Sigmoid colon (tissue), 7 donors: ENCODE measurements at places on chromosomes 7 and 10.

DNA sequence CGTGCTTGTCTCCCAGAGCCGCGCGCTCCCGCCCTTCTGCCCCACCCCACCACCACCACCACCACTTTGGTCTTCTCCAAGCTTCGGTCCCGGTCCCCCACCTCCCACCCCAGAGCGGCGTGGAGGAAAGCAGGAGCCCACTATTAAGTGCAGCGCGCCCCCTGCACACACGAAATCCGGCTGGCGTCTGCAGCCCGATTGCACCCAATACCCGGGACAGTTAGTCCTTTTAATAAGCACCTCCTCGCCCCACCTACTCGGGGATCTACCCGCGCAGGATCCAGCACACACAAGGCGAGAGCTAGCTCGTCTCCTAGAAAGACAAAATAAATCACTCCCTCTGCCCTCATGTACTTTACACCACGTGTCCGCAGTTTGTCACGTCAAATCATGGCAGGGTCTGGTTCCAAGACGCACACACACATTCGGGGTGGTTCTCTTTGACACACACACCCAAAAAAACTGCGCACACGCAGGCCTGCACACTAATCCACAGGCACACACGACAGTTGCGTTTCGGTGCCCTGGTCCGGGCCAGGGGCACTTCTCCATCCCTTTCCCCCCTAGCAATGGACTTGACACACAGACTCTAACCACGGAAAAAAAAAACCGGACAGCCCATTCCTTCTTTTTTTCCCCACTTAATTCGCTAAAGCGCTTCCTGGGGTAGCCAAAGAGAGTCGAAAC is 1.6 kb downstream of the SFMBT2 start:
- DNase-seq, result no peak

DNA sequence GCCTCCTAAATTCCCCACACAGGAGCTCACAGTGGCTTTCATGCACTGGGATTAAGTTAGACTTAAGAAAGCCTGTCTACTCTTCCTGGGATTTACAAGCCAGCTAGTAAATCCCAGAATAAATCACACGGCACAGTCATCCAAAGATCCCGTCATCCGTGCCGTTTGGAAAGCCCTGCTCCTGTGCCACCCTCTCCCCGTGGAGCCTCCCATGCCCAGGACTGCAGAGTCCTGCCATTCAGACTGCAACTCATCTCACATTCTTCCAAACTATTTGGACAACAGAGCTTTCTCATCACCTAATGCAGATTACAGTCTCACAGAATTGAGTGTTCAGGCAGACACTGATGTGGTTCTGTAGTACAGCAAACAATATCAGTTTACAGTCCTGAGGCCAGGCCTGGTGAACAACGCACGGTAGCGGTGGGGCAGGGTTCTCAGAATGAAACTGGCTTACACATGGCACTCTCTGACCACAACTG is 166.5 kb downstream of the EGFR start:
- DNase-seq, result no peak

GRCh38 chr10:88196291-88196690 is 332.9 kb downstream of the PTEN start:
- DNase-seq, result no peak

GRCh38 chr7:78176171-78176570 is 377.6 kb downstream of the PHTF2 start:
- no peak for DNase-seq

- DNase-seq, result no peak
Measured at GRCh38 chr10:31508882-31509281, 189.9 kb downstream of the ZEB1 start.

DNA sequence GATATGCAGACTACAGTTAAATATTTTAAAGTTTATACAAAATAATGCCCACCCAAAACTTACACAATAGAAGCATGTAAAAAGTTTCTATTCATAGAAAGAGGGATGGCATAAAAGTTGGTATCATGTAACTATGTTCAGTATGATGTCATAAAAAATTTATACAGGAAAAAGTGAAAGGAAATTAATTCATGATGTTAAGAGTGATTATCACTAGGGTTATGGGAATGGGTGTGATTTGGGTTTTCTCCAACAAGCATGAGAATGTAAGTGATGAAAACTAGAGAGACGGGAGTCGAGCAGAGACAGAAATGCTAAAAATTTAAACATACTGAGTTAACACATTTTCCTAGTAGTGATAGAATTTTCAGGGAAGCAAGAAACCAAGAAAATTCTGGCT is 52.7 kb downstream of the GDI2 start:
- no peak for DNase-seq

GRCh38 chr10:74921744-74922143 is 95.3 kb downstream of the KAT6B start:
- no peak for DNase-seq

GRCh38 chr7:105261689-105262088 is 127.0 kb downstream of the SRPK2 start:
- no peak for DNase-seq

- peak; percentile 61 for DNase-seq
Measured at GRCh38 chr10:110857265-110858171, 14.2 kb upstream of the PDCD4 start.

DNA sequence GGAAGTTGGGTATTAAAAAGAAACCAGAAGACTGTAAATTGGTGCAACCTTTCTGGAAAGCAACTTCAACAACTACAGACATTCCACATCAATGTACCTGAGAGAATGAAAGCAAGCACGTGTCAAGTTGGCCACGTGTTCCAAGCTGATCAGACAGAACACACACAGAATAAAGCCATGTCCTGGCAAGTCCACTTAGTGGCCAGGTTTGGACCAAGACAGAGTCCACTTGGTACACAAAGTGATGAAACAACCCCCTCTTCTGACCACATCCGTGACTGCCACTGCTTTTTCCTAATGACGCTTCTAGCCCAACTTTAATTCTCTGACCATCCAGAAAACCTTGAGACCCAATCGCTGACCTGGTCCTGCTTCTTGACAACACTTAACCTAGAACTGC is 109.4 kb downstream of the ABLIM1 start:
- no peak for DNase-seq

DNA sequence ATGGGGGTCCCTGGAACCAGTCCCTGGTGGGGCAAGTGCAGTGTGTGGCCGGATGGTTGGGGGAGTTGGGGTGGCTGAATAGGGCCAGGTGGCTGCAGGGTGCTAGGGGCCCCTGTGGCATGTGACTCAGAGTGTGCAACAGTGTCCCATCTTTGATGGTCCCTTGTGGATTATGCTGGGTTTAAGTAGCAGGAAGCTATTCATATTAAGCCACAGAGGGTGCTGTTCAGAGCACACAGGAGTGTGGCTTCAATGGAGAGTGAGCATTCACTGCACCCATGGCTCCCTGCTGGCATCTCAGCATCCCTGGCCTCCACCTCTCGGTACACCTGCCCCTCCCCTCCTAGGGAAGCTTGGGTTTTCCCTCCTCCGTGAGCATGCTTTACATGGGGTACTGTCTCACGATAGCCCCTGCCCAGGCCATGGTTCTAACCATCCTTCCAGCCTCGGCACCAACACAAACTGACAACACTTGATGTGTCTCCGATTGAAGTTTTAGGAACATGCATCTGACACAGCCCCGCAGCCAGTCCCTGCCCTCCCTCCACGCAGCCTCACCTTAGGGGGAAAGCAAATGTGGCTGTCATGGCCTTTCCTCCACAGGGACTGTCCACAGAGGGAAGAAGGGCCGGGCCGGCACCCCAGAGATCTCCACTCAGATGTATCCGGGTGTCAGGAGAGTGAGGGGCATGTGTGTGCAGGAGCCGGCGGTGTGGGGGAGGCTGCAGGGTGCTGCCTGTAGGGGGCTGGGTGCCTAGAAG is 30.4 kb upstream of the PPIF start:
- no peak for DNase-seq

DNA sequence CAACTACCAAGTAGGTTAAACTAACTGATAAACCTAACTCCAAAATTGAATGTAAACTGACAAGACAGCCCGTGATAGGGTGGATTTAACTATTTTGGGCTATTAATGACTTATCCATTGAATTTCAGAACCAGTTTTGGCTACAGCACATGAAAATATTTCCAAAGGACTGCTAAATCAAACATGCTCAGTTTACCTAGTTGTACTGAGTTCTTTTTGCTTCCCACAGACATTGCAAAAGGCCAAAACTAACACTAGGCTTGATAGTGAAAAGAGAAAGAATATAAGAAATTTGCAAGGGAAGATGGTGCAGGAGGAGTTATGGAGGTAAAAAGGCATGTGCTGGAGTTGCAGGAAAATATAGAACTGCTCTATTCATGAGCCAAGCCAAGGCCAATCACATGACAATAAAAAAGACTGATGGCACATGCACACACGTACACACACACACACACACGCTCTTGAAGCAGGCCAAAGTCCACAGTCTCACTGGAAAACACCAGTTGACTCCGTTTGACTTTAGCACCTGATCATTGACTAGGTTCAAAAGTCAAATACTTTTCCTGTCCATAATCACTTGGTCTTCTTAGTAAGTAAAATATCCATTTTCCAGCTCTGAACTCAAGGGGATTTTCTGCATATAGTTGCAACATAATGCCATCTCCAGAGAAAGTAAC is 76.0 kb upstream of the AGBL3 start:
- no peak for DNase-seq

- peak; percentile 50 for DNase-seq
Measured at GRCh38 chr7:101919363-101920115, 102.1 kb downstream of the CUX1 start.

GRCh38 chr10:50293513-50294313 is 42.4 kb upstream of the ASAH2 start:
- DNase-seq, result no peak

DNA sequence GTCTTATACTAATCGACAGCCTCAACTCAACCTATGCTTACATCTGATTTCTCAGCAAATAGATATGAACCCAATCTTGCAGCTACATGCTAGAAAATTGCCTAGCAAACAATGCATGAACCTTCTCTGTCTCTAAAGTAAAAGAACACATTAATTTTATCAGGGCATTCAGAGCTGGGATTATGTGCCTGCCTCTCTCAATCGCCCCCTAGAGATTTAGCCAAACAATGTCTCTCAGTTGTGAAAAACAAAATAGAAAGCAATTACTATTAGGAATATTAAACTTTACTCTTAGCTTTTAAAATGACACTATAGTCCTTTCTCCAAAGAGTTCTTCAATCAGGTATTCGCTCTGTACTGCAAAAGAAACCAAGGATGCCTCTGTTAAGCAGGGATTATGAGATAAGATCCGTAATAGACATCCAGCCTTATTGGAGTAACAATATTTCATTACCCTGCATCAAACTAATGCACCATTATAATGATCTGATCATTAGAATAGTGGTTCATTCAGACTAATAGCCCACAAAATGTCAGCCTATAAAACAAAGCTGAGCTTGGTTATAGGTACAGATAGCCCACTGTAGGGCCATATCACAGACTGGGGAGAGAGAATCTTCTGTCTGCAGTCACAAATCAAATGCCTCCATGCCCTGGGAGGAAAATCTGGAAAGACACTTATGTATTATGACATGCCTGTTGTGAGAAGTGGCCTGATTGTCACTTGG is 736.9 kb downstream of the PARD3 start:
- no peak for DNase-seq

- no peak for DNase-seq
Measured at GRCh38 chr10:78768876-78769275, 299.9 kb upstream of the ZMIZ1 start.

GRCh38 chr7:73908123-73908611 is 47.2 kb downstream of the TMEM270 start:
- peak; percentile 60 for DNase-seq

DNA sequence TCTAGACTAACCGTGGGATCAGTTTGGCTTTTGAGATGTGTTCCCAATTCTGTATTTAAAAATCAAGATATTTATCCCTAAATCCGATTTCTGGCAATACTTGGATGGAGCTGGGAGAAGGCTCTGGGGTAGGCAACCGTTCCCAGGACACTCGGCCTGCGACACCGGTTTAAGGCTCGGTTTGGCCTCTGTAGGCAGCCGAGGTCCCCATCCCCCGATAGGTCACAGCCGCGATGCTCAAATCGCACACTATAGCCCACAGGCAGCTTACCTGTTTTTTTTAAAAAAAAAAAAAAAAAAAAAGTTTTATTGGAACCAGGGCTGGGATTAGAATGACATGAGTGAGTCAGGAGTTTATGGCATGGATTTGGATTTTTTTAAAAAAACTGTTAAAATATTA is 729 bp upstream of the TAF3 start:
- DNase-seq, result no peak

GRCh38 chr10:96089116-96089515 is 41.0 kb upstream of the ZNF518A start:
- no peak for DNase-seq

- peak; percentile 89 for DNase-seq
Measured at GRCh38 chr10:119341459-119342301, 134.3 kb downstream of the GRK5 start.

GRCh38 chr7:120554960-120555571 is 282.1 kb downstream of the KCND2 start:
- no peak for DNase-seq

GRCh38 chr7:1538544-1539180 is 8.2 kb downstream of the MAFK start:
- DNase-seq, result peak; percentile 68

DNA sequence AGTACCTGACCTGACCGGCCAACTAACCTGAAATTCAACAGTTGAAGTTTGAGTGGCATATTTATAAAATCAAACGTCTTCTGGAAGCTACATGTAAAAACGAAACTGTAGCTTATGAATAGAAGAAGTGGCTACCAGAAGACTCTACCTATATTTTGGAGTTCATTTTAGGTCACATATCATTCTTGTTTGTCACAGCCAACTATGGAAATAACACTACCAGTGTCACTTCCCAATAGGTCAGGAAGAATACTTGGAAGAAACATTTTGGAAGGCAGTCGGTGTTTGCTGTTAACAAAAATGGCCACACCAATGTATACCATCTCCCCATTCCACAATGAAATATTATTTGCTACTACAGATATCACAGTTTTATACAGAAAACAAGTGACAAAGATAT is 12.6 kb downstream of the TWIST1 start:
- DNase-seq, result no peak

- no peak for DNase-seq
Measured at GRCh38 chr10:86878983-86879713, 78.3 kb downstream of the MMRN2 start.

- DNase-seq, result no peak
Measured at GRCh38 chr10:93603023-93603422, 2.0 kb upstream of the RBP4 start.

GRCh38 chr7:56157238-56157790 is 41.1 kb upstream of the NUPR2 start:
- no peak for DNase-seq

- peak; percentile 55 for DNase-seq
Measured at GRCh38 chr10:43230101-43230908, 36.6 kb downstream of the RASGEF1A start.

GRCh38 chr10:25261558-25261957 is 86.8 kb downstream of the GPR158 start:
- DNase-seq, result no peak

GRCh38 chr7:121304102-121304658 is 24.6 kb upstream of the WNT16 start:
- no peak for DNase-seq

GRCh38 chr10:62990126-62990525 is 143.0 kb upstream of the NRBF2 start:
- no peak for DNase-seq
